ENCODE measurements at places on chromosomes 16 and 17.

GRCh38 chr17:39400547-39401411 is 647 bp downstream of the FBXL20 start:
- no peak for DNase-seq

DNA sequence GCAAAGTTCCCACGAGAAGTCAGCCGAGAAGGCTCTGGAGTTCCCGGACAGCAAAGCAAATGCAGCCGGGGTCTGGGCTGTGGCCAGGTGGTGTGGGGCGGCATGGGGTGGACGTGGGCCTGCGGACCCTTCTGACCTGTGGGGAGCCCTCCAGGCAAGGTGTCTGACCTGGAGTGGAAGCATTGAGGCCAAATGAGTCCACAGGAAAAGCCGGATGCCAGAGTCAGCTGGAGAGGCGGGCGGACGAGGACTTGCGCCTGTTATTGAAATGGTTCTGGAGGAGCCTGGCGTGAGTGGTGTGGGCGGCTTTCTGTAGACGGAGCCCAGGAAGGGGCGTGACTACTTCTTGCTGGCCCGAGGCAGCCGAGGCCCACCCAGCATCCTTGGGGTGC is 50.5 kb upstream of the ZNF750 start:
- DNase-seq: no peak

DNA sequence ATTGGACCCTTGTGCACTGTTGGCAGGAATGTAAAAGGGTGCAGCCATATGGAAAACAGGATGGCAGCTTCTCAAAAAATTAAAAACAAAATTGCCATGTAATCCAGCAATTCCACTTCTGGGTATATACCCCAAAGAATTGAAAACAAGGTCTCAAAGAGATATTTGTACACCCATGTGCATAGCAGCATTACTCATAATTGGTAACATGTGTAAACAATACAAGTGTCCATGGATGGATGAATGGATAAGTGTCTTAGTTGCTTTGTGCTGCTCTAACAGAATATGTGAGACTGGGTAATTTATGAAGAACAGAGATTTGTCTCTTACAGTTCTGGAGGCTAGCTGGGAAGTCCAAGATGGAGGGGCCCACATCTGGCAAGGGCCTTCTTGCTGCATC is 3.8 kb upstream of the RUNDC3A start:
- DNase-seq: no peak

DNA sequence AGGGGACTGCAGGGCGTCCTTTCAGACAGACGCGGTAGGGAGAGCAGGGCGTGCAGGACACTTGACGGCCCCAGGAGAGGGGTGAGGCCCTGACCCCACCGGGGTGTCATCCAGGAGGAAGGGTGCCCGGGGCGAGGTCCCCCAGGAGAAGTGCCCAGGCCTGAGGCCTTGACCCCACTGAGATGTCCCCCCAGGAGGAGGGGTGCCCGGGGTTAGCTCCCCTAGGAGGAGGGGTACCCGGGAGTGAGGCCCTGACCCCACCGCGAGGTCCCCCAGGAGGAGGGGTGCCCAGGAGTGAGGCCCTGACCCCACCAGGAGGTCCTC is 27.2 kb upstream of the METRNL start:
- no peak for DNase-seq

GRCh38 chr17:3026856-3027751 is 36.3 kb downstream of the OR1D5 start:
- DNase-seq: peak; percentile 23

- DNase-seq: peak; percentile 72
Measured at GRCh38 chr17:48261297-48261880, 153.8 kb downstream of the SNX11 start.

- DNase-seq: peak; percentile 86
Measured at GRCh38 chr16:67150833-67151396, at the start of gene B3GNT9. TSS of gene B3GNT9 (minus strand) at chr16:67150998. CDS start at chr16:67150485, 513 bp downstream.

GRCh38 chr16:85604145-85604705 is 8.9 kb upstream of the GSE1 start:
- DNase-seq: no peak

GRCh38 chr17:37828651-37829124 is 83.8 kb upstream of the HNF1B start:
- no peak for DNase-seq

DNA sequence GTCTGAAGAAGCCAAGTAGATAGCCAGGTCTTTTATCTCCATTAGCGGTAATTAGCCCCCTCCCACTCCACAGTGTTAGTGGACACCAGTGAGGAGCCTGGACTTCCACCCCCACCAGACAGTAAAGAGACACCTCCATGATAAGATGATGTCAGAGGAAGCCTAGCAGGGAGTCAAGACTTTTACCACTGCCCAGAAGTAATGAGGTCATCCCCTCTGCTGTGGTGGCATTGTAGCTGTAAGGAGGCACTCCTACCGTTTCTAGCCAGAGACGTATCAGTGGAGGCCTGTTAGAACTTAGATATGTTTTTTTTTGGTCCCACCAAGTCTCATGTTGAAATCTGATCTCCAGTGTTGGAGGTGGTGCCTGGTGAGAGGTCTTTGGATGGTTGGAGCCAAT is 38.1 kb downstream of the PIK3R5 start:
- DNase-seq: no peak

DNA sequence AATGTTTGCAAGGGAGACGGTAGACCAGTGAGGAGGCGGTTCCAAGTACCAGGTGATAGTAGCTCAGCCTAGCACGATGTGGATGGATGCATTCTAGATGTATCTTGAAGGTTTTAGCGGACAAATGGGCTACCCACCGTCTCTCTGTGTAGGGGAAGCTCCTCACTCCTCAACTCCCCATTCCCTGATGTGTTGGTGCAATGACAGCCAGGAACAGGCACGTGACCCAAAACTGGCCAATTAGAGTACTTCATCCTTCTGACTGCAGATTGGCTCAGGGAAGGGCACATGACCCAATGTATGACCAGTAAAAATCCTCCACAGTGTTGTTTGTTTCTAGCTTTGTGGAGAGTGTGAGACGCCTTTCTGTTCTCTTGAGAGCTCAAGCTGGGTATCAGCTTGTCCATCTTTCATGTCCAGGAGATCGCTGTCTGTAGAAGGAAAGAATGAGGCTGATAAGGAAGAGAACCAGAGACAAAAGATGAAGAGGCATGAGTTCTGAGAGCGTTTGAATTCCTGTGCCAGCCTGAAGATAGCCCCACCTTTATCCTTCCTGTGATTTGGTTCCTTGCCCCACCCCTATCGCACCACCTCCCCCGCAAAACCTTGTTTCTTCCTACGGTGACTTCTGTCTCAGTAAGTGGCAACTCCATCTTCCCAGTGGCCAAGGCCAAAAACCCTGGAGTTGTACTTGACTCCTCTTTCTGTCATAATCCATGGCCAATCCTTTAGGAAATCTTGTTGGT is 2.3 kb upstream of the BORCS6 start:
- peak; percentile 93 for DNase-seq

- DNase-seq: no peak
Measured at GRCh38 chr16:10584981-10585438, 4.6 kb upstream of the EMP2 start.

DNA sequence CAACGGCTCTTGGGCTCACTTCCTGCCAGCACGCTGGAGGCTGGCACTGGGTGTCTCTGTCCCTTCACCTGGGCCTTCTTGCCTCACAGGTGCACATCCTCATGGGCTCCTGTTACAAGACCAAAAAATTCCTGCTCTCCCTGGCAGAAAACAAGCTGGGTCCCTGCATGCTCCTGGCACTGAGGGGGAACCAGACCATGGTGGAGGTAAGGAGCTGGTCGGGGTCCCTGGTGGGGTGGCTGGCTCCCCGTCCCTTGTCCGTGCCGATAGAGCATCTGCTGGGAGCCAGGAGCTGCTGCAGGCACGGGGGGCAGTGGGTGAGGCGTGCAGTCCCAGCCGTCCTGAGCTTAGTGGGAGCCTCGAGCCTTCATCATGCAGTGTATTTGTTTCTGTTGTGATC is 79.5 kb upstream of the PLCG2 start:
- no peak for DNase-seq

- no peak for DNase-seq
Measured at GRCh38 chr17:36198831-36199465, 2.4 kb upstream of the CCL3L1 start.

DNA sequence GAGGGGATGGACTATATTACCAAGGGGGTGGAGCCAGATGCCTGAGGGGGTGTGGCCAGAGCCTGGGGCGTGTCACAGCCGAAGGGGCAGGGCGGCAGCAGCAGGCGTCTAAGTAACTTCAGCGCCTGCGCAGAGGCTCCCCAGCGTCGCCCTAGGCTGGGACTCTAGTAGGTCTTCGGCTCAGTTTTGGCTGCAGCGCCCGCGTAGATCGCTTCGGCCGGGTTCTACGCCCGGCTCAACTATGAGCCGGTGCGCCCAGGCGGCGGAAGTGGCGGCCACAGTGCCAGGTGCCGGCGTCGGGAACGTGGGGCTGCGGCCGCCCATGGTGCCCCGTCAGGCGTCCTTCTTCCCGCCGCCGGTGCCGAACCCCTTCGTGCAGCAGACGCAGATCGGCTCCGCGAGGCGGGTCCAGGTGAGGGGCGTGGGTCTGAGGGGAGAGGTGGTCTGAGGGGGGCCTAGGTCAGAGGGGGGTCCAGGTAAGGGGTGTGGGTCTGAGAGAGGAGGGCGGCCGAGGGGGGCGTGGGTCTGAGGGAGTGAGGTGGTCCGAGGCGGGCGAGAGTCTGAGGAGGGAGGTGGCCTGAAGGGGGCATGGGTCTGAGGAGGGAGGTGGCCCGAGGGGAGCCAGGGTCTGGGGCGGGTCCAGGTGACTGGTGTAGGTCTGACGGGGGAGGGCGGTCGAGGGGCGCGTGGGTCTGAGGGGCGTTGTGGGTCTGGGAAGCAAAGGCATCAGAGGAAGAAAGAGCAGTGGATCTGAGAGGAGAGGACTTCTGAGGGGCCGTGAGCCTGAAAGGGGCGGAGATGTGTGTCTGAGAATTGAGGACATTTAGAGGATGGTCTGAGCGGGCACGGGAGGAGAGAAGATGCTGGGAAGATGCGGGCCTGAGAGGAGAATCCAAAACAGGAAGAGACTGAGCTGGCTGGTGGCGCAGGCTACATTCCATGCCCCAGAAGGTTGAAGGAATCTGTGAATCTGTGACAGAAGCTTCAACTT is at the start of gene LPCAT2:
Gene LPCAT2, plus strand, starts transcription at position 132 of the 991 bp plus-strand sequence. Its CDS starts 110 bp downstream, at position 242.
- peak; percentile 95 for DNase-seq

- DNase-seq: peak; percentile 92
Measured at GRCh38 chr17:79612468-79613194, 1.8 kb upstream of the RBFOX3 start.

- DNase-seq: no peak
Measured at GRCh38 chr17:30217054-30217453, 18.4 kb downstream of the SLC6A4 start.

GRCh38 chr17:37239690-37240334 is 136.0 kb upstream of the C17orf78 start:
- peak; percentile 12 for DNase-seq

DNA sequence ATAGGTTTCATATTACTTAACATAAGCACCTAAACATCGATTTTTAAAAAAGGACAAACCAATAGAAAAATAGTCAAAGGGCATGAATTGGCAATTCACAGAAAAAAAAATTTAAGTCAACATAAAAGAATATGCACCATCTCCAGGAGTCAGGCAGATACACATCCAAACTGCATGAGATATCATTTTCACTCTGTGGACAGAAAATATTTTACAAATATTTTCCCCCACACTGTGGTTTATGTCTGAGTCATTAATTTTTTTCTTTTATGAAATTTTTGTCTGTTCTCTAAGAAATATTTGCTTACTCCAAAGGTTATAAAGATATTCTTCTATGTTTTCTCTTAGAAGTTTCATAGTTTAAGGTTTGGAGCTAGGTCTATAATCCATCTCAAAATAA is 74.4 kb upstream of the DNAH17 start:
- no peak for DNase-seq

GRCh38 chr17:16994631-16995030 is 22.7 kb upstream of the TNFRSF13B start:
- DNase-seq: no peak

GRCh38 chr17:78124836-78125137 is 3.8 kb downstream of the TMC6 start:
- DNase-seq: no peak

DNA sequence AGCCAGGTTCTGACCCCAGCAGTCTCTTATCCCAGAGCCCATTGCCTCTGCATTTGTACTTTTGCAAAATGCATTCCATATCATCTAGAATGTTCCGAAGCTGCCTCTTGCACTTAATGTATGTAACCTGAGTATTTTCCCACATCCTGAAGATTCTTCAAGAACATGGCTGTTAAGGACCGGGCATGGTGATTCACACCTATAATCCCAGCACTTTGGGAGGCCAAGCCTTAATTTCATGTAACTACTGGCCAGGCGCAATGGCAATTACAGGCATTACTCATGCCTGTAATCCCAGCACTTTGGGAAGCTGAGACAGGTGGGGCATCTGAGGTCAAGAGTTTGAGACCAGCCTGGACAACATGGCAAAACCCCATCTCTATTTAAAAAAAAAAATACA is 31.7 kb upstream of the GAN start:
- DNase-seq: no peak

GRCh38 chr17:50180111-50180510 is 14.3 kb downstream of the SGCA start:
- DNase-seq: no peak

GRCh38 chr17:182050-182751 is 751 bp upstream of the DOC2B start:
- DNase-seq: no peak

GRCh38 chr16:29825145-29826044 is 5.1 kb downstream of the MVP start:
- peak; percentile 41 for DNase-seq

DNA sequence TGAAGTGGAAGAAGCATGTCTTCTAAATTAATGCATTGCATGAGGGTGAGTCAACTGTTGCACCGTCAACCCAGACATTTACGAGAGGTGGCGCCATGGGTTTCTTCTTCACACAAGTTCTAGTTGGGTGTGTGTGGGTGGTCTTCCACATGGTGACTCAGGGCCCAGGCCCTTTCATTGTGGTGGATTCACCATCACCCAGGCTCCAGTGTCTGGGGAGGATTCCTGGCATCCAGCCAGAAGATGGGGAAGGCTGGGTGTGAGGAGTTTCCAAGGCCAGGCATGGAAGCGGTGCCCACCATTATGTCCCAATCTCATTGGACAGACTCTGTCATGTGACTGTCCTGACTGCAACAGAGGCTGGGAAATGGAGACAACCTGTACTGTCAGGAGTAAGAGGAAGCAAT is 21.4 kb upstream of the JPH3 start:
- no peak for DNase-seq

DNA sequence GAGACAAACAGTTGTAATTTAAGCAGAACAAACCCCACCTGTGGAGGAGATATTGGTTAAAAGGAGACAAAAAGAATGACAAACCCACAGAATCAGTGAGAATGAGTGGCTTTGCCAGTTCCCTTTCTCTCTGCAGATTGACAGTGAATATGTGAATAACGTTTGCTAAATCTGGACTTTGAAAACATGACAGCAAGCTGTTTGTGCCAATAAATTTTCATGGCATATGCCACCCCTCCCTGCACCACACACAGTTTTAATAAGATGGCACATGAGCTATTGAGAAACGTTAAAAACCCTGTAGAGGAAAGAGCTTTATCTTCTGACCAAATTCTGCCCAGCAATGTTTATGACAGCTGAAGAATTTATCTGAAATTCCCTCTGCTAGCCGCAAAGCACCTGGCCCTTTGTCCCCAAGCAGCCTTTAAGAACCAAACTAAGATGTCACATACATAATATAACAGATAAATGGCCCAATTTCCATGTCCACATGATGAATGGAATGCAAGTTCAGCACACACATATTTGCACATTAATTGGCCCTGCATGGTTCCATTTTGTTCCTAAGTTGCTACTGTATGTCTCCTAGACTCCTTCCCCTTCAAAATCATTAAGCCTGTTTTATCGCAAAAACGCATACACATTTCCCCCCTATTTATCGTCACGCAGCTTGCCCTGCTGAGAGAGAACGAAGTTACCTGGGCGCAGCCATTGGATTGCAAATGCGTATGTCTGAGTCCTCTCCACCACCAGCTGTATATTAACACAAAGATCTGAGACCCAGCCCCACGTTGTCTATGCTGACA is 773.5 kb upstream of the EEF2KMT start:
- DNase-seq: no peak
